ENCODE measurements at places on chromosomes 13 and 19. TPM values are rescaled to one million over a fixed set of nuclear protein-coding genes. Genes with fewer than 3 reads are reported as not detected.

Gene KIR3DL1
- not detected for total RNA-seq

Gene IFT88
- total RNA-seq = 9.7 TPM

Gene AMH
- total RNA-seq = 19.8 TPM

Gene SLC7A10
- total RNA-seq = 0.15 TPM

Gene PRR12
- total RNA-seq = 33.0 TPM

Gene SOX1
- total RNA-seq = not detected

Gene CGB3
- total RNA-seq = not detected

Gene NR2F6
- total RNA-seq = 28.0 TPM

Gene ZNF835
- total RNA-seq = not detected

Gene KIR2DL1
- not detected for total RNA-seq
